ENCODE measurements at places on chromosomes 4 and X.

DNA sequence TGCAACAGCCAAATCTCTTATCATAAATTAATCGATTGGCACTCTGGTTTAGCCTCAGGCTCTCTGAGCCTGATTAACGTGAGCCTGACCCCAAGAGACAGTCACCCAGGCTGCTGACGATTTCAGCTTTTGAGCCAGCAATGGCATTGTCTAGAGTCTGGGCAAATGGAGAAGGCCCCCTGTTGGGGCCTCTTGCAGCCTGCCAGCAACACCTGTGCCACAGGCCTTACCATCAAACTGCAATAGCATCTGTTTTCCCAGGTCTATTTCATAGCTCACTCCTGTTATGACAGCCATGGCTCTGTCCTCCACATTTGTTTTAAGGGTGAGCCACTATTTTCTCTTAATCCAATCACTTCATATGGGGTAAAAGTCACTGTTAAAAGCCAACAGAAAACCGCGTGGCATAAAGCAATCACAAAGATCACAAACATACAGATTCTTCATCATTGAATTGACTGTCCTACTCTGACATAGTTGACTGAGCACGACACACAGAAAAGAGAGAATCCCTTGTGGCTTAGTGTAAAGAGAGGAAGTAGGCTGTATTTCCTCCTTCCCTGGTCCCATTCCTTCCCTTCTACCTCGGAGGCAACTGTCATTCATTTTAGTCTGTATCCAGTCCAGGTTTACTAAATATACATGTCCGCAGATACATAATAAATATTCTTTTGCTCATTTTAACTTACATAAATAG is 47.8 kb downstream of the SLC9A7 start:
- no peak for DNase-seq

- DNase-seq: no peak
These were observed 6.8 kb downstream of the BGN start for GRCh38 chrX:153501530-153501929.

DNA sequence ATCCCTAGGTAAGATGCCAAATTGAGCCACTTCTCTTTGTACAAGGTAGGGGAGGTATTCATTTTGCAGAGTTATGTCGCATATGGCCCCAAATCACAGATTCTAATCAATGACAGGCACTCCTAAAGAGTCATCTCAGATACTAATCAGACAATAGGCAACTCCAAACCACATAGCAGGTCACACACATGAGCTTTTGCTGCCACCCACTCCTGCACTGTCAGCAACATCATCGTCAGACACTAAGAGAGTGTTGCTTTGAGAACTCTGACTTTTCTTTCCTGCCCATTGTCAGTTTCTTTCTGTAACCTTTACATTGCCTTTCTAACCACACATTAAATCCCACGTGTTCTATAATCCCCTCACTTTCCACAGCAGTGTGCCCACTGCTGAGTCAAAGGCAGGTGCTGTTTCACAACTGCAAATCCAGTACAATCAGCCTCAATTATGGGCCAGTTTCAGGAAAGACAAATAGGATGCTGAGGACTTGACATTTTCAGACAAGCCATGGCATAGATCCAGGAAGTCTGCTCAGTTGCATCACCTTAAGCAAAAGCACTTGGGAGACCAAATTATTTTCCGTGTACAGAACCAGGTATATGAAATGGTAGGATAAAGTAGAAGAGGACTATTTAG is 23.5 kb downstream of the TMEM31 start:
- no peak for DNase-seq

- no peak for DNase-seq
These were observed 324 bp upstream of the MSN start for GRCh38 chrX:65667157-65667502.

DNA sequence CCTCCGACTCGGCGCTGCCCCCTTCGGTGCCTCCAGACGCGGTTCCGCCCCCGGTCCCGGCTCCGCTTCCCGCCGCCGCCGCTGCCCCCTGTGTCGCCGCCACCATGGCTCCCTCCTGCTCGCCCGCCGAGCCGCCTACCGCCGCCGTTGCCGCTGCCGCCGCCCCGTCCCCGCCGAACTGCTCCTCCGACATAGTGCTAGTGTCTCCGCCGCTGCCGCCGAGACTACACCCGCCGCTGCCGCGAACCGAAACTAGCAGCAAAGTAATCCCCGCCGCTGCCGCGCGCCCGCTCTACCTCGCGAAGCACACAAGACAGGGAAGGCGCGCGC is 340 bp downstream of the HNRNPD start:
- no peak for DNase-seq

GRCh38 chr4:114603497-114603896 is 4.9 kb downstream of the UGT8 start:
- DNase-seq: no peak

GRCh38 chrX:137178392-137178791 is 144.6 kb upstream of the GPR101 start:
- DNase-seq: no peak

Measured in cortex of kidney (tissue), 1 donor.